Fibroblast of skin of left quadriceps (primary cell): ENCODE measurements at places on chromosomes 6 and 20.

GRCh38 chr6:30913721-30914075, 340 bp upstream of the VARS2 start:
- no peak for DNase-seq

- no peak for DNase-seq
These were observed 60.9 kb upstream of the PRL start for GRCh38 chr6:22357724-22358189.

DNA sequence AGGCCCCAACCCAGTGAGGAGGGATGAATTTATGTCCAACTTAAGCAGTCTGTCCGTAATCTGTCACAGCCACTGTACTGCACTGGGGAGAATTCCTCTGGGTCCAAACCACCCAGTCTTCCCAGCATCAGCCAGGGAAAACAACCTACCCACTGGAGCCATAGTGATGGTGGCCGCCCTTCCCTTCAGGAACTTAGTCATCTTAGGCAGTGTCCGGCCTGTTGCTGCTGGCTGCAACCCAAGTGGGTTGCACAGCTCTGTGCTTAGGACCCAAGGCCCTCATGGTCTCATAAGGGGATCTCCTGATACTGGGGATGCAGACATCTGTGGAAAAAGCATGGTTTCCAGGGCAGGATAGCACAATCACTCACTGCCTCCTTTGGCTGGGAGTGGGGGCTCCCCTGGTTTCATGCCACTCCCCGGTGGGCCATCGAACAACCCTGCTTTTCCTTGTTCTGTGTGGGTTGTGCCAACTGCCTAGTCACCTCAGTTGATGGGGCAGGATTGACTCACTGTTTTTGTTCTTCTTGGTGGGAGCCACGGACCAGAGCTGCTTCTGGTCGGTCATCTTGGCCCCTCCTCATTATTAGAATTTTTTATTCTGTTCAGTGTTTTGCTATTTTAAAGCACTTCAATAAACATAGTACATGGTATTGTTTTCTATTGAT, 591.9 kb downstream of the DOK5 start:
- DNase-seq = no peak

- DNase-seq = no peak
These were observed 53.0 kb downstream of the RCAN2 start for GRCh38 chr6:46438245-46438644.

DNA sequence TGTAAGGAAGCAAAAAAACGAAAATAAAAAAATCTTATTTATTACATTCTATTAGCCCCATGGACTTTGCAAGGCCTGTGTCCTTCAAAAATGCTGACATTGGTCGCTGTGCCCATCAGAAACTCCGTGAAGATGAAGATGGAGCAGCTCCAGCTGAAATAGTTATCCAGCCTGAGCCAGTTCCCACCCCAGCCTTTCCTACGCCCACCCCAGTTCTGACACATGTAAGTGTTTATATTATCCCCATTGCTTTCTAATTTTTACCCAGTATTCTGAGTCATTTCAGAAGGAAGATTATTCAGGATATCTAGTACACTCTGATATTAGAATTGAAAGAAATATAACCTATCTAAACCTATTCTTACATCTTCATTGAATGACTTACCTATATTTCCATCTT, 217.7 kb downstream of the ARHGAP18 start:
- DNase-seq = no peak

GRCh38 chr6:18261877-18262276, 2.5 kb downstream of the DEK start:
- DNase-seq = no peak

DNA sequence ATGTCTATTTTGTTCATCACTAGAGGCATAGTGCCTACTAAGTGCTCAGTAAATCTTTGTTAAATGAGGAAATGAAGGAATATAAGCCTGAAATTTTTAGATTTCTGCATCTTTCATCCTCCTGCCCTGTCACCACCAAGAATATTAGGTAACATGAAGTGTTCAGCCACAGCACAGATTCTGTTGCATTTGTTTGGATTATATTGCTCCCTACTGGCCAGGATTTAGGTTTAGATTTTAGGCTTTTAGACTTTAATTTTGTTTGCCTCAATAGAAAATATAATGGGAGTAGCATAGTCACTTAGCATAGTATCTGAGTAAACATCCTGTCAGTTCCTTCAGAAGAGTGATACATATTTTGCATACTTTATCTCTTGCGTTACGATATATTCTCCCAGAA, 14.2 kb downstream of the FARS2 start:
- no peak for DNase-seq

- no peak for DNase-seq
These were observed 25.9 kb downstream of the TBC1D20 start for GRCh38 chr20:436476-436875.

- no peak for DNase-seq
These were observed 56.6 kb upstream of the ERVFRD-1 start for GRCh38 chr6:11168091-11168635.

DNA sequence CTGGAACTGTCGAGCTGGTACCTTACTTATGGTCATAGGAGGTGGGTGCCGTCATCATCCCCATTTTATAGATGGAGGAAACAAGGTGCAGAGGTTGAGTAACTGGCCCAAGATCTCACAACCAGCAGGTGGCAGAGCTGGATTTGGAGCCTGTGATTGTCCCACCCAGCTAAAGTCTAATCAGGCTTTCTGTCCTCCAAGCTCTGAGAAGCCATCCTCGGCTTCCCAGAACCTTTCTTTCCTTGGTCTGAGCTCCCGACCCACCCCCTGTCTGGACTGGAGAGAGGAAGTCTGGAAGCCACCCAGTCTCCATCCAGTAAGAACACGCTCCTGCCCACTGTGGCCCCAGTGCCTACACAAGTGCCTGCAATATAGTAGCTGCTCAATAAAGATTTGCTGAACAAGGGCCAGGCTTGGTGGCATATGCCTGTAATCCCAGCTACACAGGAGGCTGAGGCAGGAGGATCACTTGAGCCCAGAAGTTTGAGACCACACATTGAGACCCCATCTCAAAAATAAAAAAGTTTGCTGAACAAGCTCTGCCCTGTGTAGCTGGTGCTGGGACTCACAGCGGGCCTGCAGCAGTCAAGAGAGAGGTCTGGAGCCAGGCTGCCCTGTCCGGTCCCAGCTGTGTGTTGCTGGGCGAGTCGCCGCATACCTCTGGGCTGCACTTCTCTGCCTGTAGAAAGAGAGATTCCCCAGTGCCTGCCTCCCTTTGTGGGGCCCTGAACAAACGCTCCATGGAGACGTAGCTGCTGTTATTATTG, 32.5 kb upstream of the DLGAP4 start:
- no peak for DNase-seq

DNA sequence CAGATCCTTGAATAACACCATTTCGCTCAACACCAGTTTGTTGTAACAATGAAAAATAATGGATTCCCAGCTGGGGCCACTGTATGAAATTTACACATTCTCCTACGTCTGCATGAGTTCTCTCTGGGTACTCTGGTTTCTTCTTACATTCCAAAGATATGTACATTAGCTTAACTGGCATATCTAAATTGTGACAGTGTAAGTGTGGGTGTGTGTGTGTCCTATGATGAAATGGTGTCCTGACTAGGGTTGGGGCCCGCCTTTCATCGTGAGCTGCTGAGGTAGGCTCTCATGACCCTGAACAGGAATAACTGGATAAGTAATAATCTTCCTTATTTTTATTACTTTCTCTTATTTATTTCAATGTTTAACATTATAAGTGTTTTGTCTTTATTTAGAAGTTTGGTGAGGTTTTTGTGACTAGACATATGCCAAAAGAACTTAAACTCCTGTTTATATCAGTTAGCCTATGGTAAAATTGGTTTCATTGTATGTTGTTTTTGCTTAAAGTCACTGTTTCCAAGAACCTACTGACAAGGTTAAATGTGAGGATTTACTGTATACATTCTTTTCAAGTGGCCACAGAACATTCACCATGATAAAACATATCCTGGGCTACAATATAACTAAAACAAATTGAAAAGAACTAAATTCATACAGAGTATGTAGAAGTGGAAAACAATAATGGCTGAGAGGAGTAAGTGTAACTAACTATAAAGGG, 42.4 kb downstream of the RBL1 start:
- no peak for DNase-seq
